Fibroblast of skin of right quadriceps (primary cell): ENCODE measurements at places on chromosomes 16 and 17.

DNA sequence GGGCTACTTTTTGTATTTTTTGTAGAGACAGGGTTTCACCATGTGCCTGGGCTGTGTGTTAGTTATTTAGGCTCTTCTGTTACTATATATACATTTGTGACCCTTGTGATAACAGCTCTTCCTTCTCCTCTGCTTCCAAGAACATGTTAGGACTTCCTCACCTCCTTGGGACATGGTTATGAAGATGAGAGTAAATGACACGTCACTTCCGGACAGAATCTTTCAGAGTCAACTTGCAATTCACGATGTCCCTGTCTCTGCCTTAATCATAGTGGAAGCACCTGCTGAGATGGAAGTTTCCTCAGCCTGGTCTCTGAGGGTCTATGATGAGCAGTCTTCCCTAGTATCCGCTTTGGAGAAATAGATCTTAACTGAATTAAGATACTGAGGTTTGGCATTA lies 42.9 kb downstream of the CCDC42 start:
- DNase-seq = no peak

GRCh38 chr16:53953336-53953735 lies 249.4 kb downstream of the FTO start:
- DNase-seq = no peak

- peak; percentile 20 for DNase-seq
These were observed 220.6 kb downstream of the CDRT15L2 start for GRCh38 chr17:20800146-20800545.

GRCh38 chr16:89090669-89091426 lies 2.8 kb upstream of the ACSF3 start:
- no peak for DNase-seq

GRCh38 chr16:30004811-30005242 lies 6.0 kb downstream of the DOC2A start:
- DNase-seq = no peak

- no peak for DNase-seq
These were observed 72.8 kb upstream of the ZNF750 start for GRCh38 chr17:82912484-82913089.

- DNase-seq = no peak
These were observed 21.9 kb downstream of the C16orf95 start for GRCh38 chr16:87295259-87295658.

- DNase-seq = no peak
These were observed 3.4 kb upstream of the MEFV start for GRCh38 chr16:3259836-3260235.

- no peak for DNase-seq
These were observed 18.6 kb downstream of the NOD2 start for GRCh38 chr16:50711862-50712559.

- no peak for DNase-seq
These were observed 933 bp upstream of the ATXN7L3 start for GRCh38 chr17:44200478-44201155.

GRCh38 chr17:29046473-29046839 lies 3.5 kb downstream of the PIPOX start:
- no peak for DNase-seq

GRCh38 chr17:45172541-45173286 lies 11.0 kb downstream of the HEXIM2 start:
- peak; percentile 89 for DNase-seq

DNA sequence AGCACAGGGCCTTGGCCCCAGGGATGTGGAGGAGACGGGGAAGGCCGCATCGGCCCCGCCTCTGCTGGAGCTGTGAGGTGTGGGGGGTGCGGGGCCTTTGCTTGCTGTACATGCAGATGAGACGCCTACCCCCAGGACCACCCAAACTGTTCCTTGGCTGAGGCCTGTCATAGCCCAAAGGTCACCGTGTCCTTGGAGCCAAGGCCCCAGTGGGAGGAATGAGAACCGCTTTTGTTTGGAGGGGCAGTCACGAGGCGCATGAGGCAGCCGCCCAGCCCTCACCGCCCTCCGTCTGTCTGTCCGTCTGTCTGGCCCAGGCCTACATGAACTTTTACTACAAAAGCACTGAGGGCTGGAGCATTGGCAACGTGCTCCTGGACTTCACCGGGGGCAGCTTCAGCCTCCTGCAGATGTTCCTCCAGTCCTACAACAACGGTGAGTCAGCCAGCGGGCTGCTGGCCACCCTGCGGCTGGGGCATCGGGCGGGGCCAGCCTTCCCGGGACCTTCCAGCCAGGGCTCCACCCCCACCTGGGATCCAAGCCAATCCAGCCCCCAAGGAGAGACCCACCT lies 8.8 kb downstream of the TAX1BP3 start:
- peak; percentile 61 for DNase-seq

GRCh38 chr17:82960419-82961271 lies 118.8 kb upstream of the METRNL start:
- DNase-seq = no peak

GRCh38 chr17:51765282-51766135 lies 393.0 kb downstream of the CA10 start:
- DNase-seq = no peak

DNA sequence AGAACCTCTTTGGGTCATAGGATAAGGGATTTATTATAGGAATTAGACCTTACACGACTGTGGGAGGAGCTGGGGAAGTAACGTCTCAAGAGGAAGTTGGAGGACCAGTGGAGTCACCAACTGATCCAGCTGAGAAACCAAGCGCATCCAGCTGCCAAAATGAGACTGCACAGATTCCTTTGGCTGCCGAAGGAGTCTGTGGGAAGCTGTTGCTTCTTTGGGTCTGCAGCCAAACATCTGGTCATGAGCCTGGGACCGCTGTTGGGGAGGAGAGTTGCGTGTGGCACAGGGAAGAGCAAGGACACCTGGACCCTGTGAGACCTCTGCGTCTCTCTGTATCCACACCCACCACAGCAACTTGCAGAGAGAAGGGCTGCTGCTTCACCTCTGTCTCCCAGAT lies 2.4 kb upstream of the NACA2 start:
- no peak for DNase-seq

DNA sequence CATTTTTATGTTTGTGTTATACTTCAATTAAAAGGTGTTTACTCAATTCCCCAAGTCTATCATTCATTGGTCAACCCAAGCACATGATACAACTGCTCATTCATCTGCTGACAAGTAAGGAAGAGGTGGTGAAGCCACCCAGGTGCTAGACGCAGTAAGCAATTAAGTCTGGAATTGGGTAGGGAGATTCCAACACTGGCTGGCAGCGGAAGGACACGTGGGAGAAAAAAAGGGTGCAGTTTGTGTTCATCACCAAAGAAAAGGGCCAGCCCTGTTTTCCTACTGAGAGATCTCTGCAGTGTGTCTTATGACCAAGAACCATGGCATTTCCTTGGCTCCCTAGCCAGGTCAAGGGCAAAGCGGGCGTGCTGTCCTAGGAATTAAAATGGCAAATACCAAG lies 11.8 kb upstream of the ZNF23 start:
- no peak for DNase-seq

DNA sequence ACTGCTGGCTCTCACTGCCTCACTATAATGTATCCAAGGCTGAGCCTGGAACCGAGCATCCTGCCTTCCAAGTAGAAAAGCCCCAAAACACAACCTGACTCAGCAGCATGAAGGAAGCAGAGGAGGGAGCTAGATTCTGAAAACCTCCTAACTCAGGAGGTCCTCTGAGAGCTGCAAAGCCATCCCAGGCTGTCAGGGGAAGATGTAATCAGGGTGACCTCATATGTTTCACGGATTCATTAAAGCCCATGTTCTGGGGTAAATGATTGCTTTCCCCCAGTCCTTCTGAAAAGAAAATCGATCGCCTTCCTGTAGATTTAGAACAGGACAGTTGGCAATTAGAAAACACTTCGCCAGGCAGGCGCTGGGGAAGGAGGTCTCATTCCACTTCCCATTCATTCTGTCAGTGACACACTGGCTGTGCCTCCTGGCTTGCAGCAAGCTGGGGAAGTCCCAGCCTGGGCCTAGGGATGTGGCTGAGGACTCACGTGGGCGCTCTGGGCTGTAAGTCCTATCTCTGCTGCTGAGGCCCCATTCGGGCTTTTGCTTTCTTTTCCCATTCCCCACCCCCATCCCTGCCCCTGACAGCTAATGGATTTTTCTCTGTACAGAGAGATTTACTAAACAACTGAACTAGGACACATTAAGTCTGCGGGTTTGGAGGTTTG lies 75.7 kb upstream of the TMEM132E start:
- DNase-seq = no peak

DNA sequence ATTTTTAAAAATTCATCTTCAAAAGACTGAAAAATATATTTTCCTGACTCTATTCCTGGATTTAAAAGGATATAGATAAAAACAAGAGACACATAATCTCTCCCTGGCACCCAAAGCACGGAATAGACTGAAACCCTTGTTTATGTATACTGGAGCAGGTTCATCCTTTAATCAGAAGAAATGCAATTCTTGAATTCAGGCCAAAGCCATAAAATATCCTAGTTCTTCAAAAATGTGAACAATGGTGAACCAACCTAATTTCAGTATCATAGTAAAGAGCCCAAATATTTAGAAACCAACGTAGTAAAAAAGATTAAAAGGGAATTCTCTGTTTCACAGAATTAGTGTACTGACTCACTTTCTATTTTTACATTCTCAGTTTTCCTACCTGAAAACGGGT lies 188.5 kb upstream of the C17orf78 start:
- peak; percentile 24 for DNase-seq

GRCh38 chr16:8962393-8963009 lies 1.2 kb downstream of the USP7 start:
- no peak for DNase-seq
